Foreskin melanocyte (primary cell): ENCODE measurements at places on chromosomes 3 and 15.

- DNase-seq = no peak
These were observed 135.0 kb upstream of the WNT5A start for GRCh38 chr3:55622116-55622515.

DNA sequence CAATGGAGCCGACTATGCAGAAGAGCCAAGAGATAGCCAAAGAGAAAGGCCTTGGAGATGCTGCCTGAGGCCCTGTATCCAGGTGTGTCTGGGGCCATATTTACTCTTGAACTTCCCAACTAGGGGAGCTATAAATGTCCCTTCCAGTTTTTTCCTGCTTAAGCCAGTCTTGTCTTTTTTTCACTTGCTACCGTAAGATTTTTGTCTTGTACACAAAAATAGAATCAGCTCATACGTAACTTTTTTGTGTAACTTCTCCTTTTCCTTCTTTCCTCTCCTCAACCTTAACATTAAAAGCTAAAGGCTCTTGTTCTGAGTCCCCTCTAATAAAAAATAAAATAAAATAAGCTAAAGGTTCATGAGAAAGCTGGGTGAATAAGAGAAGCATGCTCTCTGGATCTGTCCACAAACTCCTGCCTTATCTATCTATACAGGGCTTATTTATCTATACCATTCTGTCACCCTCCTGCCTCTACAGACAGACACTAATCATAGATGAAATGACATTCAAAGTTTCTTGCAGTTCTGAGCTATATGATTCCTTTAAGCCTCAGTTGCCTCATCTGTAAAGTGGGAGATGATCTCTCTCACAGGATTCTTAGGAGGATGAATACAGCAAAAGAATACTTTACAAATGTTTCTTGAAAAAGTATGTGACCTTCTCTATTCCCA, 4.6 kb downstream of the SUMF1 start:
- DNase-seq = no peak

DNA sequence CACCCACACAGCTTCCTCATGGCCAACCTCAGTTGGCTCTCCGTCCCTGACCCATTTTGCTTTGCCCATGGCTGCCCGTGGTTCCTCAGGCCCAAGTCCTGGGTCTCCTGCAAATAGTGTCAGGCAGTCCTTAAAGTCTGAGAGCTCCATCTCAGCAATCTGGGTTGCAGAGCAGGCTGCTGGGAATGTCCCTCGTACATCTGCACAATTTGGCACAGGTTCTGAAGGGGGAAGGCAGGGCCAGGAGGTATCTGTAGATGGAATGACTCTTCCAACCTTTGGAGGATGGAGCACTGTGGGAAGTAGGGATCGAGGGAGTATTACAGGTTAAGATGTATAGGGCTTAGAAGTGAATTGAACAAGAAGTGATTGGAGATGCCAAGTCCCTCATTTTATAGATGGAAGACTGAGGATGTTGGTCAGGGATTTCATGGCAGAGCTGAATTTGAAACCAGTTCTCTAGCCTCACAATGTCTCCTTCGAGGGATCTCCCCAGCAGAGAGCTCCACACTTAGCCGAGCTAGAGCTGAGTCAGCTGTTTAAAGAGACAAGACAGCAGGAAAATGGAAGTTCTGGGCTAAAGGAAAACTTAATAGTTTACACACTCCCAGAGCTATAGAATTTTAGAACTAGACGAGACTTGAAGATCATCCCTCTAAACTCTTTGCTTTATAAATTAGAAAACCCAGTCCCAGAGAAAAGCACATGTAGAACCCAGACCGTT, 9.2 kb downstream of the CKMT1A start:
- DNase-seq = no peak

DNA sequence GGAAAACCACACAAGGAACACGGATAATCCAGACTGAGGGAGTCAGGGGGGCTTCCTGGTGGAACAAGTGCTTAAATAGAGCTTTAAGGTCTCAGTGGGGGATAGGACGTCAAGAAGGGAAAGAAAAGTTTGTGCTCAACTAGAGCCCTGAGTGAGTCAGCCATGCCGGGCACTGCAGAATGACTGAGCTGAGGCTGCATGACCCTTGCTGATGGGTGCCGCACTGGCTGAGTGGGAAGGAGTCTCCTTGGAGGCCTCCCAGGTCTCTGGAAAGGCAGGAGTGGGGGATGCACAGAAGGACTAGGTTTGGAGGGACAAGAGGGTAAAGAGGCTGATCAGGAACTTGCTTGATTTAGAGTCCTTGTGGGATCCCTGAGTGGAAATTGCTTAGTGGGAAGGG, 150.3 kb downstream of the RPLP1 start:
- no peak for DNase-seq

DNA sequence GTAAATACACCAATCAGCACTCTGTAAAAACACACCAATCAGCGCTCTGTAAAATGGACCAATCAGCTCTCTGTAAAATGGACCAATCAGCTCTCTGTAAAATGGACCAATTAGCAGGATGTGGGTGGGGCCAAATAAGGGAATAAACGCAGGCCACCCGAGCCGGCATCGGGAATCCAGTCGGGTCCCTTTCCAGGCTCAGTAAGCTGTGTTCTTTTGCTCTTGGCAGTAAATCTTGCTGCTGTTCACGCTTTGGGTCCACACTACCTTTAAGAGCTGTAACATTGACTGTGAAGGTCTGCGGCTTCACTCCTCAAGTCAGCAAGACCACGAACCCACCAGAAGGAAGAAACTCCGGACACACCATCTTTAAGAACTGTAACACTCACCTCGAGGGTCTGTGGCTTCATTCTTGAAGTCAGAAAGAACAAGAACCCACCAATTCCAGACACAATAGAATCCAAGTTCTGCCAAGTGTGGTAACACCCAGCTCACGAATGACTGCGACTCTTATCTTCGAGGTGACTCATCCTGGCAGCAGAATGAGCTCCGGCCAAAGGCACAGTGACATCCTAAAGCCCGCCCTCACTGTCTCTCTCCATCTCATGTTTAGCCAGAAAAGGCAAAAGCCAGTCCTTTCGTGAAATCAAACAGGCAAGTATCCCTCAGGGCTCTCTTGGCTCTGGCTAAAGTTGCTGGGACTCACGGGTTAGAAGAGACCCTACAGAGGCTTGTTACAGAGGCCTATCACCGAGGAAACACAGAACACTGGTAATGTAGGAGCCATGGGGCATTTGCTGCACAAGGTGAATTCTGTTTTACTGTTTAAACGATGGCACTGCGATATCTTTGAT, 155.2 kb downstream of the FAM43A start:
- DNase-seq = peak; percentile 13

GRCh38 chr15:98786717-98787116, 138.4 kb downstream of the IGF1R start:
- no peak for DNase-seq

DNA sequence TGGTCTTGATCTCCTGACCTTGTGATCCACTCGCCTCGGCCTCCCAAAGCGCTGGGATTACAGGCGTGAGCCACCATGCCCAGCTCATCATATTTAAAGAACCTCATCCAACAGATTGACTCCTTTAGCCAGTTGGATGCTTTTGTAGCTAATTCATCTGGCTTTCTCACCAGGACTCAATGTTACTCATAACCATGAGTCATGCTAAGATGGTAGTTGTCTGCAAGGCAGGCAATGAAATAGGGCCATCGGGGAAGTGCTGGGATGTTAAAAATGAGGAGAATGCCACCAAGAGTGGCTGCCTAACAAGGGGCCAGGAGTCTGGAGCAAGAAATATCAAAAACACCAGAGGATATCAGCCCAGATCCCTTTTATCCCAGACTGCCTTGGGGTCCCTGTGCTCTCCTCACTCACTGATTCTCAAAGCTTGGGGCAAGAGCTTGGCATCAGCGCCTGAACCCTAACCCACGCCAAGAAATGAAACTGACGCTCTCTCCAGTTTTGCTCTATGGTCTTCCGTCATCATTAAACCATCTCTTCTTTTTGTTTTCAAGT, 7.4 kb upstream of the PCOLCE2 start:
- no peak for DNase-seq

GRCh38 chr3:45677033-45677446, 12.2 kb upstream of the SACM1L start:
- DNase-seq = no peak

- DNase-seq = no peak
These were observed 637.9 kb downstream of the NLGN1 start for GRCh38 chr3:174035328-174035886.

- no peak for DNase-seq
These were observed 487.1 kb upstream of the CNTN3 start for GRCh38 chr3:75101329-75102147.

GRCh38 chr15:68034081-68034480, 20.0 kb upstream of the PIAS1 start:
- DNase-seq = no peak

- DNase-seq = no peak
These were observed 9.3 kb upstream of the P3H2 start for GRCh38 chr3:190130037-190130436.

GRCh38 chr15:32029862-32030781, at the start of gene CHRNA7:
TSS of gene CHRNA7 (plus strand) at chr15:32030515. CDS start at chr15:32030595, 80 bp downstream.
- no peak for DNase-seq

DNA sequence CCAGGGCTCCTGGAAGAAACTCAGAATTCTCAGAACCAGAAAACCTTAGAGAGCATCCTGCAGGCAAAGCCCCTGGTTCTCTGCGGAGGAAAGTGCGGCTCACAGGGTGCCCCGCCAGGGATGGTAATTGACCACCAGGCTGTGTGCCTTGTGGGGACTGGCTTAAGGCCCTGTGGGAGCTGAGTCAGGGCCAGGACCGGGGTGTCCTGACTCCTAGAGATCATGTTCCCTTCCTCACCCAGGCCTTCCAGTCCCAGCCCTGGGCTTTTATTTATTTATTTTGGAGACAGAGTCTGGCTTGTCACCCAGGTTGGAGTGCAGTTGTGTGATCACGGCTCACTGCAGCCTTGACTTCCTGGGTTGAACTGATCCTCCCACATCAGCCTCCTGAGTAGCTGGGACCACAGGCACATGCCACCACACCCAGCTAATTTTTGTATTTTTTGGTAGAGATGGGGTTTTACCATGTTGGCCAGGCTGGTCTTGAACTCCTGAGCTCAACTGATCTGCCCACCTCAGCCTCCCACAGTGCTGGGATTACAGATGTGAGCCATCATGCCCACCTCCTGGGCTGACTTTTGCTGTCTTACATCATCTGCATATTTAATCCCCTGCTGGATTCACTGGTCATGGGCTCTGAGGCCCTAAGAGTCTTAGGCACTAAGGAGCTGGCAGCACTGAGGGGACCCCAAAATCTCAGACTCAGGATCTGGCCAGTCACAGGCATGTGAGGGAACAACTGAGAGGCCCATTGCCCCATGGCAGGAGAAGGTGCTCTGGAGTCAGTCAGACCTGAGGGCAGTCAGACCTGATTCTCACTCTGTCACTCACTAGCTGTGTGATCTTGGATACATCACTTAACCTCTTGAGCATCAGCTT, 20.4 kb upstream of the LAMP3 start:
- DNase-seq = no peak

- DNase-seq = no peak
These were observed 49.0 kb upstream of the FURIN start for GRCh38 chr15:90819390-90819789.

DNA sequence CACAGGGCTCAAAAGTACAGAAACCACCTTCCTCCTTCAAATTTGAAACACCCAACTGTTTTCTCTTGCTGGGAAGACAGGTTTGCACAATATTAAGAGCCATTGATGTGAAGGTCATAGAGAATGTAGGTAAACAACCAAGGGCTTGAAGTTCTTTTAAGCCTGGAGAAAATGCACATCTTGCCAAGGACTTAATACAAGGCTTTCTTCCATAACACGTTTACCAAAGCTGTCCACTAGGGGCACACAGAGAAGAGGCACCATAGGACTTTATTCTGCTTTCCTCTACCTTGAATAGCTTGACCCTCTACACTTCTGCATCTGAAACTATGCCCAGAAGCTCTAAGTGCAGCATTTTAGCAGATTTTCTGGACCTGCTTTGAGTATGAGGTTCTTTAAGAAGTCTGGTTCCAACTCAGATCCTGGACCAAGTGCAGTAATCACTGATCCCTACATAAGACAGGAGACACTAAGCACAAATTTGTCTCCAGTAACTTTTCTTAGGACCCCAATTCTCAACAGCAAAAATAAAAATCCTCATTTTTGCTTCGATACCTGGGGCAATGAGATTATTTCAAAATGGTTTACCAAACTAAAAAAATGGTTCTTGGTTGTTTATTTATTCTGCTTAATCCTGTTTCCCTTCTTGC, 138.0 kb downstream of the FBN1 start:
- DNase-seq = peak; percentile 55

DNA sequence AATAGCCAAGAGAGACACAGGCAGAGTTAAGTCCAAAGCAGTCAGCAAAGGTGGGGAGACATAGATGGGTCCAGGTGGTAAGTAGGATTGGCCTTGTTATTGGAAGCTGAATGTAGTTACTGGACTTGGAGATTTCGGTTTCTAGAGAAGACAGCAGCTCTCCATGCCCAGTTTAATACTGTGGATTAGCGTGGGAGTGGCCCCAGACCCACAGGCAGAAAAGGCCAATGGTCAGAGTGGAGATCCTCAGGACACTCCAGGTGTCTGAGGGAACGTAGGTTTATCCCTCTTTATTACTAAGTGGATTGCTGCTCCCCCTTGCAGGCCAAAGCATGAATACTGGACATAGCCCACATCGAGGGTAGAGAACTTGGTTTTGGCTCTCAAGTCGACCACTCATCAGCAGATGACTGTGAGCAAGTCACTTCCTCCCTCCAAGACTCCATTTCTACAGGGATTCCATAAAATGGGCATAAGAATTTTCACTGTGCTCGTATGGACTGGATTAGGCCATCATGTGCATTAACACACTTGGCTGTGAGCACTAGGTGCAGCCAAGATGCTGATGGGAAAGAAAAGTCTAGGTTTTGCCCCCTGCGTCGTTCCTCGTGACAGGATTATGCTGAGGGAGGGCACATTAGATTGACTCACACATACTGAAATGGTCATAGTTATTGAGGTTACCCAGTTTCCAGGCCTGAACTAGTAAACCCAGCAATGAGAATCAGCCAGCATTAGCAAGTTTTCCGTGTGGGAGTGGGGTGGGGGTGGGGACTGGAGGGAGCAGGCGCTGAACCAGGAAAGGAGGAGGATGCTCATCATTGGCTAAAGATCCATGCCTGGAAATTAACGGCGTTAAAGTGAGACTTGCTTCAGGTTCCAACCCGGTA, 225.2 kb upstream of the TPRG1 start:
- no peak for DNase-seq

GRCh38 chr15:79329171-79329611, 18.3 kb downstream of the TMED3 start:
- DNase-seq = peak; percentile 83

- no peak for DNase-seq
These were observed 342.1 kb downstream of the SLC9A9 start for GRCh38 chr3:143506190-143506589.
